ENCODE measurements at places on chromosomes 12 and 14. TPM values are rescaled to one million over a fixed set of nuclear protein-coding genes. Genes with fewer than 3 reads are reported as not detected.

The SLC10A1 gene
- not detected for polyA plus RNA-seq

The PTHLH gene
- 4.3 TPM for polyA plus RNA-seq

The TFCP2 gene
- 49.1 TPM for polyA plus RNA-seq

The TMEM233 gene
- polyA plus RNA-seq = 3.8 TPM

The GPRC5A gene
- 0.89 TPM for polyA plus RNA-seq

The BMP4 gene
- 8.4 TPM for polyA plus RNA-seq

The PYGL gene
- 19.5 TPM for polyA plus RNA-seq

The BLTP3B gene
- 36.2 TPM for polyA plus RNA-seq

The NFATC4 gene
- 23.6 TPM for polyA plus RNA-seq

The INHBC gene
- 0.15 TPM for polyA plus RNA-seq

All from spinal cord (tissue), 10 donors.